Activated naive CD4-positive, alpha-beta T cell (primary cell): ENCODE measurements at places on chromosomes 1 and 21.

DNA sequence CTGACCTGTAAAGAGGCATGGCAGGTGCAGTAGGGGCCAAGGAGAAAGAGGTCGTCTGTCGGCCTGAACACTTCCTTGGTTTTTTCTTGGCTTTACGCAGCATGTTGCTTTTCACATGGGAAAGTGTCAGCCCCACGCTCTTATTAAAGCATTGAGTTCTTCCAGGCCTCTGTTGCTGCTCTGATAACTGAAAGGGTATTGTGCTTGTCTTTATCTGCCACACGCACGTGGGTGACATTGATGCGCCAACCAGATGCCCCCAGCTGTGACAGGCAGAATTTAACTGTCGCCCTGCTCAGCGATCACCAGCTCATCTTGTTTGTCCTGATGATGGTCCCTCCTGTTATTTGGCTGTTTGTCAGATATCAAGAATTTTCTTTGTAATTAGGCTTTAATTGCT is 76.5 kb downstream of the GALNT2 start:
- no peak for DNase-seq

- DNase-seq, result no peak
These were observed 183.5 kb downstream of the RUNX1 start for GRCh38 chr21:34865400-34866241.

DNA sequence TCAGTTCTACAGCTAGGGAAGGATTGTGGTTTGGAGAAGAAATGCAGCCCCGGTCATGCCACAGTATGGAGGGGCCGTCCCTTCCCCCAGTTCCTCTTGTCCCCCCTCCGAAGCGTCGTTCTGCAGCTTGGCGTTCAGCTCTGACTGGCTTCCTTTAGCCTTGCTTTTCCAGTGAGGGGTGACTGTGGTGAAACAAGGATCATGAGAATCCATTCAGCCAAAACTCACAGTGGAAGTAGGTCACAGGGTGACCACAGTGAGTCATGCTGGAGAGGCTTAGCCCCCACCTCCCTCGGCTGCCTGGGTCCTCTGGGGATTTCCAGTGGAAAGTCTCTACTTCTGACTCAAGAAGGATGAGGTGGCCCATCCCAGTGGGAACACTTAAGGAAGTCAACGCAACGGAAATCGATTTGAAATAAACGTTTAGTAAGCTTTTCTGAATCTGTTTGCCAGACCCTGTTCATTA is 37.3 kb upstream of the COL6A2 start:
- DNase-seq, result no peak

DNA sequence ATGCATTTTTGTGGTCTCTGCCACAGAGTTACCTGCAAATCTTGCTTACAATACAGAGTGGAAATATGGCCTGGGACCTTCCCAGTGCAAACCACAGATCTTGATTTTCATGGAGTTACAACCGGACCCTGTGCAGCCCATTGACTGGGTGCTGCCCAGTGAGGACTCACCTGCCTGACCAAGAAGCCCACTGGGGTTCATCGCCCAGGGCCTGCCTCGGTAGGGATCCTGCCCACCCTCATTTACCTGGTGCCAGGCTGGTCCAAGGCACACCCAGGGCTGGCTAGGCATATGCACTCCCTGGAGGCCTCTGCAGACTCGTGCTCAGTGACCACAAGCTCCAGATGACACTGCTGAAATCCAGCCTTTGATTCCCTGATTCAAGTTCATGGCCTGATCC is 572.7 kb downstream of the NPHP4 start:
- DNase-seq, result no peak

DNA sequence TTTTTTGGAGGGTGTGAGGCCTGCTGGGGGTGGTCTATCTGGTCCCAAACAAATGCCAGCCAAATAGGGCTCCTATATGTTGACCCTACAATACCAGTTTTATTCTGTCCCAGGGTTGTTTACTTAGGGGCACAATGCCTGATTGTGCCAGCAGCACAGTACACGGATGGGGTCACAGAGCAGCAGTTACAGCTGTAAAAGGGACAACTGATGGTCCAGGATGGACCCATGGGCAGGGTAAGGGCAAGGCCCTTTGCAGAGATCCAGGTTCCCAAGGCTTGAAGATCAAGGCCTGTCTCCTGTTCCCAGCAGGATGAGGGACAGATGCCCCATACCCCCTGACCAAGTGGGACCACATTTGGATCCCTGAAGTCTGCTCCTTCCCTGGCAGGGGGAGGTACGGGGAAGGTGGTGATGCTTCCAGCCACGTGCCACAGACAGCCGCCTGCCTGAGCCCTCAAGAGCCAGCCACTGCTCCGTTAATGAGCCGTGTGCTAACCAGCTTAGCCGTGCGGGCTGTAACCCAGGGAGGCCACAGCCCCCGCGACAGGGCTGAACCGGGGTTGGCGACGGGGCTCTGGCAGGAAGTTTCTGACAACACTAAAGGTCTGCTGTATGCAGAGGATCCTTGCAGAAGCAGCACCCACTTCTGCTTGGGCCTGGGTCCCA is 18.2 kb downstream of the SLC6A9 start:
- DNase-seq, result no peak

GRCh38 chr1:101407505-101408211 is 170.8 kb downstream of the S1PR1 start:
- no peak for DNase-seq

GRCh38 chr1:205538235-205538840 is 33.9 kb downstream of the CDK18 start:
- DNase-seq, result no peak

DNA sequence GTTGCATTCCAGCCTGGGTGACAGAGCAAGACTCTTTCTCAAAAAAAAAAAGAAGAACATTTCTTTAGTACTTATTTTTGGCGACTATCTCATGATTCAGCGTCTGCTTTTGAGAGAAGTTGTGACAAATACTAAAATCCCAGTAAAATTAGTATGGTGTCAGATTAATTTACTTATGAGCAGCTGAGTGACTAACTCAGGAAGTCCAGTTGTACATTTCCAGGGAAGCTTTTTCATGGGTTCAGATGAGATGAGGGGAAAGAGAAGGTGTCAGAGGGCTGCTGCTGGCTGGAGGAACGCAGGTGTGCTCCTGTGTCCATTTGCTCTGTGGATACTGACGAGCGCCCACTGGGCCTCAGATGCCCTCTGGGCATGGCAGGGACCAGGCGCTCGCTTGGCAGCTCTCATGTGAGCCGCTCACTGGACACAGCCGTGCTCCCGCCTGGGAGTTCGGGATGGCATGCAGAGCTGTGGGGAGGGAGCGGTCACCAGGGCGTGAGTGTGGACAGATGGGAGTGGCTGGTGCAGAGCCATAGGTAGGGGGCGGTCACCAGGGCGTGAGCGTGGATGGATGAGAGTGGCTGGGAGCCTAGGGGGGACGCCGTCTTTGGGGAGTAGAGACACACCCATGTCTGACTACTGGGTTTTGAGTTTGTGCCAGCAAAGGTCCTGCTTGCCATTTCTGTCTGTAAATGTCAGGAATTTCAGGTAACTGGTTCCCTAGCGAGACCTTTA is 55.0 kb downstream of the ADARB1 start:
- DNase-seq, result no peak

DNA sequence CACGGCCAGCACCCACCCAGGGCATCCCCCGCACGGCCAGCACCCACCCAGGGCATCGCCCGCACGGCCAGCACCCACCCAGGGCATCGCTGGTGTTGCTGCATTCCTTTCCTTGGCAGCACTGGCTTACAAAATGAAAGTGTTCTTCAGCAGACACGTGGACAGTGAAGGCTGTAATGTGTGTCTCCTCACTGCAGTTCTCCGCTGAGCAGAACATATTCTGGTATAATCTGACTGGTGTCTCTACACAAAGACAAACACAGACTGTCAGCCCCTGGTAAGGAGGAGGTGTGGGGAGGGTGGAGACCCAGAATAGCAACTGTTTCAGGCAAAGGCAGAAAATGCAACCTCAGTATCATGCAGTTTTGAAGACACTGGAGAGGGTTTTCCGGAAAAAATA is 7.3 kb downstream of the LYPD8 start:
- DNase-seq, result no peak

DNA sequence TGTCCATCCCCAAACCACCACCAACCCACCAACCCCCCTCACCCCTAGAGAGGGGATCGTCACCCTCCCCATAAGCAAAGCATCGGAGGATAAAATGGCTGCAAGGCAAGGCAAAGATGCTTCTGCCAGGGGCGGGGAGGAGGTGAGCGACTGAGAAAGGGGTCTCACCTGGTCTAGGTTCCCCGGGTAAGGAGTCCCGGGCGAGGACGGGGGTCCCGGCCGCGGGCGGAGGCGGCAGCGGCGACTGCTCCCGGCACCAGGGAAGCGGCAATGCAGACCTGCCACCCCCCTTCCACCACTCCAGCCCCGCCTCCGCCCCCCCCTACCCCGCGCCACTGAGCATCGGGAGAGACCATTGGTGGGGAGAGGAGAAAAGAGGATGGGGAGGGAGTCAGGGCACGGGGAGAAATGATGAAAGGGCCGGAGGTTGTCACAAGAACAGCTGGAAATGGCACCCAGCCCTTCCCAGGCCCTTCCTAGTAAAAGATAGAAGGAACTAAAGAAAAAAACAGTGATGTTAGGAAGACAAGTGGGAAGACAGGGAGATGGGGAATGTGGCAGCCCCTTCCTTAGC is at the start of gene SV2A:
Gene SV2A, minus strand, starts transcription at position 274 of the 574 bp plus-strand sequence. CDS start 4,004 bp downstream, outside the sequence.
- peak; percentile 28 for DNase-seq

- DNase-seq, result no peak
These were observed 37.6 kb downstream of the MCOLN2 start for GRCh38 chr1:84959294-84959693.

DNA sequence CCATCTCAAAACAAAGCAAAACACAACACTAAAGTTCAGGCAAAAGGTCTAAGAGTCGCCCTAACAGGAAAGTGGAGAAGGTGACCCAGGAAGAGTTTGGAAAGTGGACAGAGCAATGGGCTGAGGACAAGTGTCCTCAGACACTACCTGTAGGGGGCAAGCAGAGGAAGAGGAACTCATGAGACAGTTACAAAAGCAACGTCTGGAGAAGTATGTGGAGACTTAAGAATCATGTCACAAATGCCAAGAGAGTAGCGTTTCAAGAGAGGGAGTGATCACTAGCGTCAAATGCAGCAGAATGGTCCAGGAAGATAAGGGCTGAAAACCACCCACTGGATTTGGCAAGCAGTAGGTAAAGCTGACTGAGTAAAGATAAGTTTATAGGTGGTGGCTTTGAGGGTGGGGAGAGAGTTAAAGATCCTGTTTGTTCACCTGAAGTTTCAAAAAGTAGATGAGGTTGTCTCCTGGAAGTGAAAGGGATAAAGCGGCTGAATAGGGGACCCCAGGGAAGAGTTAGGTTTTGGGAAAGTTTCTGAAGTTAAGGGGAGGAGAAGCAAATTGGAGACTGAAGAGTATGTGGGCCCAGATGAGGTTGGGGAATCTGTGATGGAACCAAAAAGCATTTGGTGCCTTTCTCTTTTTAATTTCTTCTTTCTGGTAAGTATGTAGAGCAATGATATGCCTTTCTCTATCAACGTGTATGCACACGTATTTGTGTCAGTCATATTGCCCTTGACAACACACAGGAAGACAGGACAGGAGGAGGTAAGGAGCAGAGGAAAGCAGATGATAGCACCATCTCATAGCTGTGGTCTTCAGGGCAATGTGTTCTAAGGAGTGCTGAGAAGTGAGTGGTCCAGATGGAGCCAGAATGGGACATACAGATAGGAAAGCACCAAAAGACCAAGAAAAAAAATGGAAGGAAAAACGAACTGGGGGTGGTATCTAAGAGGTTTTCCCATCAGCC is 3.1 kb downstream of the BSDC1 start:
- no peak for DNase-seq
